ENCODE measurements at places on chromosomes 2 and 18. TPM values are rescaled to one million over a fixed set of nuclear protein-coding genes. Genes with fewer than 3 reads are reported as not detected.

GRCh38 chr2:204328373-204328772 lies 216.9 kb upstream of the PARD3B start:
- DNase-seq: no peak

Gene TMEM200C
- total RNA-seq: 0.10 TPM

DNA sequence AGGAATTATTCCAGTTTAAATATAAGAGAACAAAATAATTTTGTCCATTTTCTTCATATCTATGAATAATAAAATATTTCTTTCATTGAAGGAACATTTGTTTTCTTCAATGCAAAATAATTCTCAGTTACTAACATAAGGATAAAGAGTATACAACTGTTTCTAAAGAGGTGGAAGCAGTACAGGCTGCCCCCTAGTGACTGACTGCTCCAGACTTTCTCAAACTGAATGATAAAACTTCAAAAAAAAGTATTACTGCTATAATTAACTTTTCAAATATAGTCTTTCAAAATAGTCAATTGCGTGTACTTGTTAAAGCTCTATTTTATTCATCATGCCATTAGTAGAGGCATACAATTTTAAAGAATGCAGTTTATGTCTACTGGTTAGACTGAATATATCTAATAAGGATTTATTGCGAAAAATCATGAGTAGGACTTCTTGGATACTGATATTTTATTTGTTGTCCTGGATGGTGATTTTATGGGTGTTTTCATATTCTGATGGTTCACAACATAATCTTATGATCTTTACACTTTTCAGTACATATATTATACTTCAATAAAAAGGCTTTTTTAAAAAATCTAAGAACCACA lies 100.1 kb downstream of the WDPCP start:
- DNase-seq: no peak

Gene TTC31
- total RNA-seq: 38.7 TPM

- no peak for DNase-seq
Observed at GRCh38 chr2:36702781-36703180, 6.3 kb downstream of the VIT start.

Gene AGXT
- total RNA-seq: 0.36 TPM

Gene NEU2
- not detected for total RNA-seq

Gene FAM117B
- total RNA-seq: 7.8 TPM

- DNase-seq: no peak
Observed at GRCh38 chr18:63189817-63190216, 129.8 kb downstream of the BCL2 start.
